NCI-H2107 (cell line): ENCODE measurements at places on chromosomes 11 and 22.

- DNase-seq = no peak
Observed at GRCh38 chr11:108302121-108302785, 79.4 kb downstream of the ATM start.

DNA sequence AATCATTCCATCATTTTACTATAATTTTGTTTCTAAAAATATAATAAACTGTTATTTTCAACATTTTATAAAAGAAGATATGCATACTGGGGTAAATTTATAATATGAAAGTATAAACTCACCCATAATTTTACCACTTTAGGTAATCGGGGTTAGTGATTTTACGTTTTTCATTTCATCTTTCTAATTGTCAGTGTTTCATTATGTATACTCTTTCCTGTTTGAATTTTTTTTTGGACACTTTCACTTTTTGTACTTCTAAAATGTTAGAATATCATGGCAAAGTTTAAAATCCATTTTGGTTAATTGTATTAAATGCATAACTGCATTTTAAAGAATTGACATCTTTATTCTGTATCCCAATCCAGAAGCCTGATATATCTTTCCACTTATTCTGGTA lies 115.8 kb downstream of the METTL15 start:
- DNase-seq = no peak

GRCh38 chr22:35357883-35358621 lies 22.8 kb upstream of the HMOX1 start:
- no peak for DNase-seq

DNA sequence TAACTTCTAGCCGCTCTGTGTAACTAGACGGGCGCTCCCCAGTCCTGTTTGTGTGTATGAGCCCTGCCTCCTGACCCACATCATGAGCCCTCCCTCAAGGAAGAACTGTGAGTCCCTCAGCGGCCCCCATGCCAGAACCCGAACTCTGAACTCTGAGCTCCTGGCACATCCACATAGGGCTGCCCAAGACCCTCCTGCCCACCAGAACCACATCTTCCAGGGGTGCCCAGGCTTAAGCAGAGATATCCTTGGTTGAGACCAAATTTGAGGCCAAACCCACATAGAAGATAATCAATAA lies 3.0 kb downstream of the TRIM29 start:
- DNase-seq = no peak
